Progenitor cell of endocrine pancreas (in vitro differentiated cells): ENCODE measurements at places on chromosomes 16 and 17. TPM values are rescaled to one million over a fixed set of nuclear protein-coding genes. Genes with fewer than 3 reads are reported as not detected.
A peak's percentile ranks its signal among the peaks of the same experiment; 100 is the strongest.

Gene BPTF
- total RNA-seq = 181 and 194 TPM in 2 replicates

Gene OR2C1
- 0.19 TPM in 1 of 2 replicates, not detected in the other for total RNA-seq

Gene CACNG4
- total RNA-seq = 6.5 and 8.7 TPM in 2 replicates

Gene ELMO3
- 5.4 and 5.5 TPM in 2 replicates for total RNA-seq

Gene GCGR
- 2.1 and 2.2 TPM in 2 replicates for total RNA-seq

Gene TMEM235
- not detected in 2 replicates for total RNA-seq

Gene SOX8
- 6.7 and 7.1 TPM in 2 replicates for total RNA-seq

Gene FBXW10
- 0.12 and 0.20 TPM in 2 replicates for total RNA-seq

Gene LRRC75A
- total RNA-seq = 8.5 and 9.7 TPM in 2 replicates

Gene DNAAF1
- total RNA-seq = 1.4 and 1.8 TPM in 2 replicates

Gene ABCC3
- total RNA-seq = 1.6 and 2.3 TPM in 2 replicates

Gene LYRM1
- 32.5 and 34.2 TPM in 2 replicates for total RNA-seq

Gene KRTAP1-5
- not detected in 2 replicates for total RNA-seq

GRCh38 chr17:75839942-75840798 lies 4.0 kb downstream of the UNC13D start:
- no peak overlapping the region for H3K27ac ChIP-seq
- H3K4me3 ChIP-seq = no peak overlapping the region
- H3K4me1 ChIP-seq = peaks cover 2% of the 10 kb centered on the region
- no peaks in the 10 kb centered on the region for H3K27me3 ChIP-seq
- H3K36me3 ChIP-seq = no peaks in the 10 kb centered on the region

DNA sequence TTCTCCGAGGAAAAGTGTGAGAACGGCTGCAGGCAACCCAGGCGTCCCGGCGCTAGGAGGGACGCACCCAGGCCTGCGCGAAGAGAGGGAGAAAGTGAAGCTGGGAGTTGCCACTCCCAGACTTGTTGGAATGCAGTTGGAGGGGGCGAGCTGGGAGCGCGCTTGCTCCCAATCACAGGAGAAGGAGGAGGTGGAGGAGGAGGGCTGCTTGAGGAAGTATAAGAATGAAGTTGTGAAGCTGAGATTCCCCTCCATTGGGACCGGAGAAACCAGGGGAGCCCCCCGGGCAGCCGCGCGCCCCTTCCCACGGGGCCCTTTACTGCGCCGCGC lies at the start of gene ERBB2:
Gene ERBB2, plus strand, starts transcription at position 247 of the 330 bp plus-strand sequence. CDS start 175 bp downstream, outside the sequence.
- peak within 1 kb of the TSS; percentile 93 for H3K4me3 ChIP-seq
- DNase-seq = peak; percentile 40
- H3K27me3 ChIP-seq = no peaks in the 10 kb centered on the region
- peaks cover 1% of the 10 kb centered on the region for H3K36me3 ChIP-seq
- H3K27ac ChIP-seq = peak within 1 kb of the TSS; percentile 95
- H3K4me1 ChIP-seq = peaks cover 53% of the 10 kb centered on the region

DNA sequence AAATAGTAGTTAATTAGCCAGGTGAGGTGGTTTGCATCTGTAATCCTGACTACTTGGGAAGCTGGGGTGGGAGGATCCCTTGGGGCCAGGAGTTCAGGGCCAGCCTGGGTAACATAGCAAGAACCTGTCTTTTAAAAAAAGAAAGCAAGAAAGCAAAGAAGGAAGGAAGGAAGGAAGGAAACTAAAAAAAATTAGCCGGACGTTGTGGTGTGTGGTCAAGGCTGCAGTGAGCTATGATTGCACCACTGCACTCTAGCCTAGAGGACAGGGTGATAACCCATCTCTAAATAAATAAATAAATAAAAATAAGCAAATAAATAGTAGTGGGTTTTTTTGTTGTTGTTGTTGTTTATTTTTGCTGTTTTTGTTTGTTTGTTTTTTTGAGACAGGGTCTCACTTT lies 39.3 kb upstream of the MAP2K6 start:
- H3K4me1 ChIP-seq = peaks cover 11% of the 10 kb centered on the region
- no peaks in the 10 kb centered on the region for H3K36me3 ChIP-seq
- no peak for DNase-seq
- H3K27me3 ChIP-seq = no peaks in the 10 kb centered on the region
- H3K27ac ChIP-seq = no peak overlapping the region
- H3K4me3 ChIP-seq = no peak overlapping the region

DNA sequence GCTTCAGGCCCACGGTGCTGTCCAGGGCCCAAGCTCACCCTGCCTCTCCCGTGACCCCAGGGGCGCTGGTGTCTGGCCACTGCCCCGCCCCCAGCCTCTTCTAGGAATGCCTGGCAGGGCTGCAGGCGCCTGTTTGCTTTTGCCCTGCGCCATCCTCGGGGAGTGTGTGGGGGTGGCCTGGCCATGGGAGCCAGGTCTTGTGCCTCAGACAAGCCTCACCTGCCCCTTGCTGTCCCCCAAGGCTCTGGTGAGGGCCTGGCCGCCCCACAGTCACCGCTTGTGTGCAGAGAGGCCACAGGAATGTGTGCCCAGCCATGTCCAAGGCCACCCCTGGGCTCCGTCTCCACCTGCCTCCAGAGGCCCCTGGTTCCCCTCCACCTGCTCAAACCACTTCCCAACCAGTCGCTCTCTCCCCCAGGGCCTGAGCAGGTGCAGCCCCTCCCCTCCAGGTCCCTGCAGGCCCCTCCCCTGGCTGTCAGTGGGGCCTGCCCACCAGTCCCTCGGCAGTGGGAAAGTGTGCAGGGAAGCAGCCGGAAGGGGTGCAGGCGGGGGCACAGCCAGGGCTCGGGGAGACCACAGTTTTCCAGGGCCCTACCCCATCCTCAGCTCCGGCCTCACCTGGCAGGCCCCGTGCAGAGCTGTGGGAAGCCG lies 841 bp upstream of the IGFALS start:
- H3K4me1 ChIP-seq = peaks cover 3% of the 10 kb centered on the region
- peak; percentile 33 for DNase-seq
- no peak overlapping the region for H3K4me3 ChIP-seq
- H3K27ac ChIP-seq = peak overlapping the region; percentile 62

DNA sequence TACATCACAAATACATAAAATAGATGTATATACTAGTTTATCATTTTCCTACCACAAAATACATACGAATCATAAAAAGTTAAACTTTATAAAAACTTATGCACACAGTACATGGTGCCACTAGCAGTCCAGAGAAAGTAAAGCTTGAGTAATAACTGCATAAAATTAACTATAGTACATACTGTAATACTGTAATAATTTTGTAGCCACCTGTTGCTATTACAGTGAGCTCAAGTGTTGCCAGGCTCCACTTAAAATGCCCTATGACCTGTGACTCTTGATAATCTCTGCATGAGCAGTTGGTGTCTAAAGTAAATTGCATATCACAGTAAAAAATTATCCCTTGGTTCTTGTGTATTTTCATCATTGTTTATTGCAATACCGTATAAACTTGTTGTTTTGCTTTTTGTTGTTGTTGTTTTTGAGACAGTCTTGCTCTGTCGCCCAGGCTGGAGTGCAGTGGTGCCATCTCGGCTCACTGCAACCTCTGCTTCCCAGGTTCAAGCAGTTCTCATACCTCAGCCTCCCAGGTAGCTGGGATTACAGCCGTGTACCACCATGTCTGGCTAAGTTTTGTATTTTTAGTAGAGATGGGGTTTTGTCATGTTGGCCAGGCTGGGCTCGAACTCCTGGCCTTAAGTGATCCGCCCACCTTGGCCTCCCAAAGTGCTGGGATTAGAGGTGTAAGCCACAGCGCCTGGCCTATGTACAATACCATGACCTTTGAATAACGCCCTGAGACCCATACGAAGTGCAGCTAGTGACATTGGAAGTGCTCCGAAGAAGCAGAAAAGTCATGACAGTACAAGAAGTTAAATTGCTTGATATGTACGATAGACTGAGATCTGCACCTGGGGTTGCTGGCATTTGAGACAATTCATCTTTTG lies 6.6 kb downstream of the LUC7L3 start:
- DNase-seq = no peak
- no peak overlapping the region for H3K4me3 ChIP-seq
- H3K4me1 ChIP-seq = peaks cover 28% of the 10 kb centered on the region
- H3K27ac ChIP-seq = no peak overlapping the region

DNA sequence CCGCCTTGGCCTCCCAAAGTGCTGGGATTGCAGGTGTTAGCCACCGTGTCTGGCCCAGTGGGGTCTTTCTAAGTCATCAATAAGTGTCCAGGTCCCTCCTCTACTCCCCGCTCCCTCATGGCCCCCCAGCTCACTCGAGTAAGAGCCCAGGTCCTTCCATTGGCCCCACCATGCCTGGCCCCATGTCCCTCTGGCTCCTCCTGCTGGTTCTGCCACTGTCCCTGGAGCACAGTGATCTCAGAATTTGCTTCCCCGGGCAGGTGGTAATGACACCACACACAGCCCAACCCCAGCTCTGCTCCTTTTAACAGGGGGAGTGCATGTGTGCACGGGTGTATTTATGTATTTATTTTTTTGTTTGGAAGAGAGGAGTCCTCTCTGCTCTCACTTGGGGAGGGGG lies 19.6 kb downstream of the MGAT5B start:
- DNase-seq = no peak
- H3K27me3 ChIP-seq = no peaks in the 10 kb centered on the region

- H3K27me3 ChIP-seq = peaks cover 9% of the 10 kb centered on the region
- H3K36me3 ChIP-seq = no peaks in the 10 kb centered on the region
- no peak overlapping the region for H3K27ac ChIP-seq
- no peak for DNase-seq
These were observed 5.1 kb upstream of the CLUH start for GRCh38 chr17:2716649-2717048.

- H3K27me3 ChIP-seq = peaks cover 50% of the 10 kb centered on the region
- H3K27ac ChIP-seq = no peak overlapping the region
- no peak overlapping the region for H3K4me3 ChIP-seq
These were observed 16.1 kb upstream of the NAGS start for GRCh38 chr17:43988301-43988700.

GRCh38 chr16:83258366-83258928 lies 549.3 kb upstream of the HSBP1 start:
- H3K4me3 ChIP-seq = no peak overlapping the region
- no peak for DNase-seq
- no peaks in the 10 kb centered on the region for H3K4me1 ChIP-seq
- no peak overlapping the region for H3K27ac ChIP-seq
- H3K27me3 ChIP-seq = peaks cover 4% of the 10 kb centered on the region

GRCh38 chr17:3514873-3515272 lies 39.1 kb downstream of the ASPA start:
- H3K27ac ChIP-seq = no peak overlapping the region
- no peak overlapping the region for H3K4me3 ChIP-seq

DNA sequence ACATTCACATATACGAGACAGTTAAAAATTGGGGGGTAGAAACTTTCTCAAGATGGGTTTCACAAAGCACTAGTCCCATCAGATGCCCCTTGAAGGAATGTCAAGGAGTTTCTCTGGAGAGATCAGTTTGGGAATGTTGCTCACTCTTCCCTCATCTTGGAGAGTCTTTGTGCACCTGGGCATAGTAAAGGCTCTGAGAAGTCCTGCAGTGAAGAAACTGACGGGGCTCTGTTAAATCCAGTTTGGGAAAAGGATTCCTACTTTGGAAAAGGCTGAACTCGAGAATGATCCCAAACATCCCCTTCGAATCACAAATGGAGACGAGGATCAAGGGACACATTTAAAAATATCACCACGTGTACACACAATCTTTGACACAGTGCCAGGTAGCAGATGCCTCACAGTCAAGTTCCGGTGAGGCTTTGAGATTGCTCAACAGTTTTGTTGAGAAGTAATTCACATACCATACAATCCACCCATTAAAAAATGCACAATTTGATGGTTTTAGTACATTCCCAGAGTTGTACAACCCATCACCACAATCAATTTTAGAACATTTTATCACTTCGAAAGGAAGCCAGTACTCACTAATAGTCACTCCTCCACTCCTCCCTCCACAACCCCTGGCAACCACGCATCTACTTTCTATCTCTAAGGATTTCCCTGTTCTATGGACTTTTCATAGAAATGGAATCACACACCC lies 203.4 kb upstream of the FOXF1 start:
- no peak overlapping the region for H3K4me3 ChIP-seq
- H3K36me3 ChIP-seq = no peaks in the 10 kb centered on the region
- no peak overlapping the region for H3K27ac ChIP-seq
- peaks cover 39% of the 10 kb centered on the region for H3K27me3 ChIP-seq

DNA sequence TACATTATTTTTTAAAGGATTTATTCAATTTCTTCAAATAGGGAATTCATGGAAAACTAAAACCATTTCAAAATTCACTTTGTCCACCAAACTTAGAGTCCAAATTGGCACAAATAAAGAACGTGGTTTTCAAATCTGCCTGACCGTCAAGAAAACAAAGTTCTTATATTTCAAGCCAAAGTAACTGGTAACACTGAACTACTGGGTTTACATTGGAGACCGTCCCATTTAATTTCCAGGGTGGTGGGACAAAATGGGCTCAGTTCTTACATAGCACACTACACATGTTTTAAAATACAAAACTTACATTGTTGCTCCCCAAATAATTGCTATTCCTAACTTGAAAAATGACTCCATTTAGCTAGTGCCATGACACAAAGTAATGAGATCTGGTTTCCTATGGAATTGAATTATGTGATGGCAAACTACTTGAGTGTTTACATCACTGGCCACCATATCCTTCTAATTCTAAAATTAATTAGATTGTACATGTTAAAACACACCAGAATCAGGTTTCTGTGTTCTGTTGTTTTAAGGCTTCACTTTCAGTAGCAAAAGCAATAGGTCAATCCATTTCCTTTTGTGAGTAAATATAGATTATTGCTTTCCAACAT lies 6.5 kb downstream of the PSME3IP1 start:
- H3K4me1 ChIP-seq = peaks cover 34% of the 10 kb centered on the region
- H3K27me3 ChIP-seq = peaks cover 7% of the 10 kb centered on the region
- no peak overlapping the region for H3K4me3 ChIP-seq
- no peak for DNase-seq
- peaks cover 5% of the 10 kb centered on the region for H3K36me3 ChIP-seq

DNA sequence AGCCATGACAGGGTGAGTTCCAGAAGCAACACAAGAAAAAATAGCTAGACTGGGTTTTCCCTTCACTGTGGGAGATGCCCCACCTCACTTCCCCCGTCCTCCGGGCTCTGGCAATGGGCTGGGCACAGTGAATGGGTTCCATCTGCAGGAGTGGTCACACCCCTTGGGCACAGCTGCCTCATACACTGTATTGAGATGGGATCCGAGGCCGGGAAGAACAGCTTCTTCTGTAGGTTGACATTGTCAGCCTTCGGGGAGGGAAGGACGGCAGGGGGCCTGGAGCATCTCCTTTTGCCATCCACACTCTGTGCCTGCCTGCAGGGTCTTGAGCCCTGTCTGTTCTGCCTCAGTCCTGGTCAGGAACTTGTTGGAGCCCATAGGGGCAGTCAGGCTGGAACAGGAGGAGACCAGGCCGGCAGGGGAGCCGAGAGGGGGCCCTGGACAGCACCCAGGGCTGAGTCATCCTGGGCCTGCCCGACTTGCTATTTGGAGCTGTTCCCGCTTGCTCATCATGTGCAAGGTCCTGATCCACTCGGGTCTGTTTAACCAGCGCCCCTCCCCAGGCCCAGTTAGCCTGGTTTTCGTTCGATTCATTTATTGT lies 286.7 kb downstream of the SEC14L1 start:
- no peak overlapping the region for H3K4me3 ChIP-seq
- no peaks in the 10 kb centered on the region for H3K36me3 ChIP-seq
- H3K4me1 ChIP-seq = peaks cover 8% of the 10 kb centered on the region
- no peaks in the 10 kb centered on the region for H3K27me3 ChIP-seq
- no peak for DNase-seq
- no peak overlapping the region for H3K27ac ChIP-seq
